ENCODE measurements at places on chromosomes 12 and 14.

DNA sequence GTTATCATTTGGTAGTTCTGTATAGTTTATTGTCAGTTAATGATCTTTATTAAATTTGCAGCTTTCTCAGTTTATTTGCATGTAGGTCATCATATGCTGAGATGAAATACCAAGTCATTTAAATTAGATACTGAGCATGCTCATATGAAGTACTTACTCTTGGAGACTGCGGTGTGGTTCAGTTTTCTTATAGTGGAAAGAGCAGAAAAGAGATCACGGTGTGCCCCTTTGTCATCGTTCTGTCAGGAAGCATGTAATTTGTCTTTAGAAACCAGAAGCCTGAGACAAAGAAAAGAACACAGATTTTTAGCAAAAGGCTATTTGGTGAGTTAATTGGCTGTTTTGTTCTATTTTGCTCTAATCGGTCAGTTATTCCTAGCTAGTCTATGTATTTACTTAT, 75.6 kb downstream of the PLEKHA5 start:
- DNase-seq = no peak

DNA sequence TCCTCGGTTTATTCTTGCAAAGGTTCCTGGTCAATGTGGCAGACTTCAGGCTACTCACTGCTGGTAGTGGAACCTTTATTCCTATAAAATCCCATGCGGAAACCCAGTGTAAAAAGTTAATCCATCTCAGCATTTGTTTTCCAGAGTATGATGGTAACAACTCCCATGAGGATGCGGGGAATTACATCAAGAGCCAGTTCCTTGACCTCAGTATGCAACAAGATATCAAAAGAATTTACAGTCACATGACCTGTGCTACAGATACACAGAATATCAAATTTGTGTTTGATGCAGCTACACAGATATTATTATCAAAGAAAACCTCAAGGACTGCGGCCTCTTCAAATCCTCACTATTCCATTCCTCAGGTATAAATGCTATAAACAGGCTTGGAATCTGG, 19.3 kb downstream of the CPM start:
- no peak for DNase-seq

- DNase-seq = no peak
These were observed 232.9 kb downstream of the CHST11 start for GRCh38 chr12:104689635-104690034.

DNA sequence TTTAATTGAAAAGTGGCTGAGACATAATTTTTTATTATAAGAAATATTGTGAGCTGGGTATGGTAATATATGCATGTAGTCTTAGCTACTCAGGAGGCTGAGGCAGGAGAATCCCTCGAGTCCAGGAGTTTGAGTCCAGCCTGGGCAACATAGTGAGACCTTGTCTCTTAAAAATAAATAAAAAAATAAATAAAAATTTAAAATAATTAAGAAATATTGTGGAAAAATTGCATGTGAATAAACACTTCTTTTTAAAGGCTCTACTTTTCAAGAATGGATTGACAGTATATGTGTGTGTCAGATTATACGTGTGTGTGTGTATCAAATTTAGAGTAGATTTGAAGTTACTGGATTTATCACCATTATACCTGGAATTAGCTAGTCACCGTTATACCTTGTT, 43.2 kb downstream of the ERC1 start:
- DNase-seq = no peak

DNA sequence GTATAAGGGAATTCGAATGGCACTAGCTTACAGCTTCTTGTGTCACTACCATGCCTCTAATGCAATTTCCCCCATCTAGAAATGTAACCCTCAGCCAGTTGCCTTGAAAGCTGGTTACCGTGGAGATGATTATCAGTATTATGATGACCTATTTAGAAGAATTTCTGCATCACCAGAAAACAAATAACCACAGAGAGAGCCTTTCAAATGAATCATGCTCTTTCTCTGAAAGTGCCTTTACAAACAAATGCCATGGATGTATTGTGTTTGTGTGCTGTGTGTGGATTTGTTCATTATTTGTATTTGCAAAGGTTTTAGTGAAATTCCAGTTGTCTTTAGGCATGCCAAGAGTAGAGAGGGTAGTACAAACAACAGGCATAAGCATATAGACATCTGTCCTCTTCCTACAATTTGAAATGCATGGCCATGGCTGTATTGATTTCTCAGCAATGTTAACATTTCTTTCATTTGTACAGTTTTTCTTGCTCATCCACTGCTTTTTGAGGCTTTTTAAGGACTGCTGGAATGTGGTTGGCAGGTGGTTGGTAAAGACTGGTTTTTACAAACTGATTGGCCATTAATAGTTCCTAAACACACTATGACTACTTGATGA, 266.5 kb downstream of the PAWR start:
- no peak for DNase-seq

GRCh38 chr12:33825986-33826602, 196.2 kb upstream of the ALG10 start:
- DNase-seq = peak; percentile 48

DNA sequence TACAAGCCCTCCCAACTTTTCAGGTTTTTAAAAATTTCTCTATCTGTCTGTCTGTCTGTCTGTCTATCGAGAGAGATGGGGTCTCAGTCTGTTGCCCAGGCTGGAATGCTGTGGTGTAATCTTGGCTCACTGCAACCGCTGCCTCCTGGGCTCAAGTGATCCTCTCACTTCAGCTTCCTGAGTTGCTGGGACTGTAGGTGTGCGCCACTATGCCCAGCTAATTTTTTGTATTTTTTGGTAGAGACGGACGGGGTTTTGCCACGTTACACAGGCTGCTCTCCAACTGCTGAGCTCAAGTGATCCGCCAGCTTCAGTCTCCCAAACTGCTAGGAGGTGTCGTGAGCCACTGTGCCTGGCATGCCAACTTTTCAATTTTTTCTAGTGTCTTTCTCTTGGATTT, 437.2 kb downstream of the PCNX1 start:
- DNase-seq = no peak

DNA sequence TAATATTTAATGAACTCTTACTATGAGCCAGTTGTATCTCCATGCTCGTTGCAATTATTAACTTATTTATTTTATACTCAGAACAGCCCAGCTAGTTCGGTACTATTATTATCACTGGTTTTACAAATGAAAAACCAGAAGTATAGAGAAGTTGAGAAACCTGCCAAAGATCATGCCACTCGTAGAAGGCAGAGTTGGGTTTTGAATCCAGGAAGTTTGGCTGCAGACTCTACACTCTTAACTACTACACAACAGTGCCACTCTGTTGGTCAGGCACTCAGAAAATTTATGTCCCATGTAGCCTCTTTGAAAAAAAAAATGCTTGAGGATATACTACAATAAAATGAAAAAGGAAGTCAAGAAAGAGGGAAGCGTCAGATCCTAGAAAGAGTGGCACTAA, 71.5 kb upstream of the ARID2 start:
- no peak for DNase-seq

- DNase-seq = no peak
These were observed 73.5 kb downstream of the ARMH4 start for GRCh38 chr14:58078471-58078870.

DNA sequence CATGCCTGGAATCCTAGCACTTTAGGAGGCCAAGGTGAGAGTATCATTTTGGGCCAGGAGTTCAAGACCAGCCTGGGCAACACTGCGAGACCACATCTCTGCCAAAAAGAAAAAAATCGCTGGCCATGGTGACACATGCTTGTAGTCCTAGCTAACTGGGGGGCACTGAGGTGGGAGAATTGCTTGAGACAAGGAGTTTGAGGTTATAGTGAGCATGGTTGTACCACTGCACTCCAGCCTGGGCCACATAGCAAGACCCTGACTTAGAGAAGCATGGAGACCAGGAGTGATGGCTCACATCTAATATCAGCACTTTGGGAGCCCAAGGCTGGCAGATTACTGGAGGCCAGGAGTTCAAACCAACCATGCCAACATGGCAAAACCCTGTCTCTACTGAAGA, 9.2 kb downstream of the PTGES3 start:
- DNase-seq = no peak

DNA sequence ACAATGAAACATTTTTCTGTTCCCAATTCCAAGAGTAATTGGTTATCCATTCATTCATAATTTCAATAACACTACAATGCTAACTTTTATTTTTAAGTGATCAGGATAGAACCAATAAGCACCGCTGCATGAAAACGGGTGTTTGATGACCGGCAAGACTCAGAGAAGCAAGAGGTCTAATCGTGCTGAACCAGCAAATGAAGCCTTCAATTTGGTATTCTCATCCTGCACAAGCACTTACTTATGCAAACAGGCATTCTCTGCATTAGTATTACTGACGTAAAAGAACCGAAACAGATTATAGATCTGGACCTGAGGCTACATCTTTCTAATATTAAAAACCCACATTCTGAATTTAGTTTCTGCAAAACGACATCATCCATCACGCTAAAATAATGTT, 67.7 kb downstream of the RBM19 start:
- DNase-seq = no peak

DNA sequence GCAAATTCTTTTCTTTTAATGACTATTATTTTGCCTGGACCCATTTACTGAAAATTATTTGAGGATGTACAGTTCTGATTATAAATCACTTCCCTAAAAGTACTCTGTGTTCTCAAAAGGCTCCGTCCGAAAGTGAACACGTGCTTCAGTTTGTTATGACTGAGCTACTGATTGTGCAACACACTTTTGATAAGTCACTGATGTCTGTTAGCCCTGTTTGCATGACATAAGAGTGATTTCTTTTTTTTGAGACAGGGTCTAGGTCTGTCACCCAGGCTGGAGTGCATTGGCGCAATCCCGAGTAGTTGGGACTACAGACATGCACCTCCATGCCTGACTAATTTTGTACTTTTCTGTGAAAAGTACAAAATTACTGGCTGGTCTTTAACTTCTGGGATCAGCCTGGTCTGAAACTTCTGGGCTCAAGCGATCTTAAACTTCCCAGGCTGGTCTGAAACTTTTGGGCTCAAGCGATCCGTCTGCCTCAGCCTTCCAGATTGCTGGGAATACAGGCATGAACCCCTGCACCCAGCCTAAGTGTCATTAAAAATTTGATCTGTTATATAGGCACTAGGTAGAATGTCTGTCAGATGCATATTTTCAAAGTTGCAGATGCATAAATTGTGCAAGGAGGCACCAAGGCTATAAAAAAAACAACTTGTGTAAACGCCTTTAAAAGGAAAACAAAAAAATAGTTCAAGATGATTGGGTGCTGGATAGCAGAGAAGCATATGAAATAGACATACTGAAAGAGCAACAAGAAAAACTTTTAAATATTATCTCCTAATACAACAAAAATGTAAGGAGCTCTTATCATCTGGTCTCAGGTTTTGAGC, 111.5 kb downstream of the SRGAP1 start:
- no peak for DNase-seq

DNA sequence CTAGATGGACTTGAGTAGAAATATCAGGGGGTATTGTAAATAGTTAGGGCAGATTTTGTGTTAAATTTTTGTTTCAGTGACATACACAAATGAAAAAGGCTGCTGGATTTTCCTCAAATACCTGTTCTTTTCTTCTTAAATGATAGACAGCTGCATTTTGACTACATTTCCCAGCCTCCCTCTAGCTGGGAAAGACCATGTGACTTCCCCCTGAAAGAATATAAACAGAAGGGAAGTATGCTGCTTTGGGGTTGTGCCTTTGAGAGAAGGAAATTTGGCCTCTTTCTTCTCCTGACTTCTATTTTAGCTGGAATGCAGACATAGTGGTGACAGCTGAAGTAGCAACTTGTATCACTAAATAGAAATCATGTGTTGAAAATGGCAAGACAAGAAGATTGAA, 476.1 kb upstream of the SYT1 start:
- DNase-seq = no peak

GRCh38 chr12:79689061-79689476, 1.7 kb downstream of the PAWR start:
- DNase-seq = peak; percentile 45

DNA sequence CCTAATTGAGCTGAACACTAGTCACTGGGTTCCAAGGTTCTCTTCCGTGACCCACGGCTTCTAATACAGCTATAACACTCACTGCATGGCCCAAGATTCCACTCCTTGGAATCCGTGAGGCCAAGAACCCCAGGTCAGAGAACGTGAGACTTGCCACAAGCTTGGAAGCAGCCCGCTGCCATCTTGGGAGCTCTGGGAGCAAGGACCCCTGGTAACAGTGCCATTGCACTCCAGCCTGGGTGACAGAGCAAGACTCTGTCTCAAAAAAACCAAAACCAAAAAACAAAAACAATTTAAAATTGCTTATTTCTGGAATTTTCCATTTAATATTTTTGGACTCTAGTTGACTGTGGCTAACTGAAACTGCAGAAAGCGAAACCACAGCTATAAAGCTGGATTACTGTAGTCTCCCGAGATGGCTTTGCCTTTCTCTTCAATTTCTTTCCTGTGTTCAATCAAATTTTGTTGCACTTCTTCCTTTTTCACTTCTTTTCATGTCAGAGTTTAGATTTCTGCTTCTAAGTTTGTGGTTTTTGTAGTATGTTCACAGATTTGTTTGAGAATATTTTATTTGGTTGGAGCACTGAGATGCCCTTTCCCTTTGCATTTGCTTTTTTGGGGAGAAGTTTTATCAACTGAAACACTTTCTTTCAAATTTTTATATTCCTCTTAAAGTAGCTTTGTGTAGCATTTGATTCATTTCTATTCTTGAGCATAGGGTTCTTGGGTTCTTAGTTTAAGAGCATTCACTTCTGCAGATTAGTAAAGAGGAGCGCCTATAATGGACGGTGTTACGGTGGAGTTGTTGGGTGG, 44.6 kb downstream of the DDHD1 start:
- no peak for DNase-seq

DNA sequence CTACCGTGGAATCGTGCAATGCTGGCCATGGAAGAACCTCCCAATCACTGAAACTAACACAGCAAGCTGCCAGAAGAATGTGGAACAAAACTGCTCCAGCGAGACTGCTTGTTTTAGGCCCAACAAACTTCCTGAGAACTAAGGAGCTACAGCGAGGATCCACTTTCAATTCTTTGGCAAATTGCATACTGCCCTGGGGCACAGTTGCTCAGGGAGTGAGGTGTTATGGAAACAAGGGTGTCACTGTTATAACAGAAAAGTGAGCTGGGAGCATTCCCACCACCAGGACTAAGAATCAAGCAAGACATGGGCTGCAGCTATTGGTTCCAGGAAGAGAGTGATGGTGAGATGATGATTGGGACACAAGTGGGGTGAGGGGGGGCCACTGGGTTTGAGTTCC, 1606.1 kb upstream of the FLRT2 start:
- DNase-seq = no peak

DNA sequence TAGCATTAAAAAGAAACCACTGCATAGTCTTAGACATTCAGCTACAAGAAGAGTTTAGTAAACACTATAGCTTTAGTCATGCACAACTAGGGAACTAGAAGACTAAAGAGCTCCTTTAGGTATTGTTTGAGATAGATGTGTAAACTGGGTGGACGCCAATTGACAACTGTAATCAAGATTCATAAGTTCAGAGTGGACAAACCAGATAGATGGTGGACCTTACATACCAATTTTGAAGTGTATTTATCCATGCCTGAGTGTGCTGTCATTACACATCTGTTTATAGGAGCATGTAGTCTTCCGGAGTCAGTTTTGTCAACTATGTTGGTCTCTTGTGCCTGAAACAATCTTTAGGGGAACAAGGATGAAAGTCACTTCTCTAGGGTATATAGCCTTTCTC, 96.6 kb downstream of the LMO3 start:
- DNase-seq = no peak

- DNase-seq = no peak
These were observed 664.1 kb downstream of the NOVA1 start for GRCh38 chr14:25933731-25934130.

- no peak for DNase-seq
These were observed 172.9 kb upstream of the PRICKLE1 start for GRCh38 chr12:42762395-42762925.
